ENCODE measurements at places on chromosomes 7 and 10. TPM values are rescaled to one million over a fixed set of nuclear protein-coding genes. Genes with fewer than 3 reads are reported as not detected.

GRCh38 chr10:80871083-80871482 is 333.4 kb downstream of the SH2D4B start:
- no peak overlapping the region for H3K4me3 ChIP-seq
- no peak for DNase-seq
- H3K4me1 ChIP-seq: no peaks in the 10 kb centered on the region
- H3K36me3 ChIP-seq: no peaks in the 10 kb centered on the region

DNA sequence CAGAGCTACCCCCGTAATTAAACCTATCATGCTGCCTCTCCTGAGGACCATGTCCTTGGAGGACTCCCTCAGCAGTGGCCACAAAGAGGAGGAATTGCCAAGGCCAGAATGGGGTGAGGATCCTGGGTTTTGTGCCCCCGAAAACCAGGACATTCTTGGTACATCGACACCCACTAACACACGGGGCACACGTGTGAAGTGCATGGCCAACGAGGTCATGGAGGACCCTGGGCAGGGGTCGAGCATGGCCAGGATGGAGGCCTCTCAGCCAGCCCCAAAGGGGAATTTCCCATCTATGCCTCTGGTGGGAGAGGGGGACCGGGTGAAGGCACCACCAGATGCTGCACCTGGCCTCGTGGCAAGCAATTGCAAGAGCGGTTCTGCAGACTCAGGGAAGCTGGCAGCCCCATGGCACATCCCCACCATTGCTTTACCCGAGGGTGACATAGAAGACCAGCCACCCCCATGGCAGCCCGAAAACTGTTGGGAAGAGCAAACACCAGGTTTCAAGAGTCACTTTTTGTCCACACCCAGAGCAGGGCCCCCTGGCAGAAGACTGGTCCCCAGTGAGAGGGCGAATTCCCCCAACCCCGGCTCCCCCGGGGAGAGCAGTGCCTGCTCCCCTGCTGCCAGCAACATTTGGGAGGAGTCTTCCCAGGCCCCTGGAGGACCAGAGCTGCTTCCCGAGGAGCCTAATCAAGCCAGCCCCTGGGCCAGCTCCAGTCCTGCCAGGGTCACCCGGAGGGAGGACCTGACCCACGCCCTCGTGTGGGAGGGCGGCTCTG is 26.4 kb downstream of the C10orf71 start:
- H3K27me3 ChIP-seq: no peaks in the 10 kb centered on the region
- DNase-seq: no peak
- H3K4me1 ChIP-seq: no peaks in the 10 kb centered on the region
- no peak overlapping the region for H3K27ac ChIP-seq
- no peaks in the 10 kb centered on the region for H3K36me3 ChIP-seq
- H3K4me3 ChIP-seq: no peak overlapping the region

GRCh38 chr10:129843131-129843541 is 120.9 kb downstream of the EBF3 start:
- no peaks in the 10 kb centered on the region for H3K36me3 ChIP-seq
- H3K27me3 ChIP-seq: no peaks in the 10 kb centered on the region
- DNase-seq: no peak
- no peak overlapping the region for H3K4me3 ChIP-seq
- H3K27ac ChIP-seq: no peak overlapping the region

ERCC6 gene
- total RNA-seq: 18.0 TPM

- no peak overlapping the region for H3K27ac ChIP-seq
- no peak for DNase-seq
- H3K36me3 ChIP-seq: no peaks in the 10 kb centered on the region
- H3K4me1 ChIP-seq: no peaks in the 10 kb centered on the region
- H3K4me3 ChIP-seq: no peak overlapping the region
- no peaks in the 10 kb centered on the region for H3K27me3 ChIP-seq
These were observed 80.1 kb downstream of the OSBPL3 start for GRCh38 chr7:24899905-24900304.

DNA sequence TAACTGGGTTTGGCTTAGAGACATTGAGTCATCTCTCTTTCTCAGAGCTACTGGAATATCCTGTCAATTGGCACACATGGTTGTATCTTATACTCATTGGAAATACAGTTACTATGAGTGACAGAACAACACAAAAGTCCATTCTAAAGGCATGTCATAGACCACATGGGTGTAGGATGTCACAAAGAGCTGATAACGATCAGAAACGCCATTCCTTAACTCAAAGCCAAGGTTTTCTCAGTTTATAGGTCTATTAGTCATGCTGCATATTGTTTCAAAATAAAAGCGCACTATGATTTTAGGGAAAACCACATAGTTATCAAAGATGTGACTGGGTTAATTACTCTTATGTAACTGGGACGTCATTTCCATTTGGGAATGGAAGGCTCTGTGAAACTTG is 147.2 kb upstream of the FAM171A1 start:
- no peaks in the 10 kb centered on the region for H3K27me3 ChIP-seq
- no peak for DNase-seq
- H3K4me1 ChIP-seq: no peaks in the 10 kb centered on the region
- no peak overlapping the region for H3K27ac ChIP-seq
- H3K36me3 ChIP-seq: no peaks in the 10 kb centered on the region

PALD1 gene
- total RNA-seq: 2.5 TPM

CCL24 gene
- total RNA-seq: 18.4 TPM

CYP26C1 gene
- total RNA-seq: not detected

PAX4 gene
- 0.67 TPM for total RNA-seq

GRM3 gene
- total RNA-seq: not detected

DNA sequence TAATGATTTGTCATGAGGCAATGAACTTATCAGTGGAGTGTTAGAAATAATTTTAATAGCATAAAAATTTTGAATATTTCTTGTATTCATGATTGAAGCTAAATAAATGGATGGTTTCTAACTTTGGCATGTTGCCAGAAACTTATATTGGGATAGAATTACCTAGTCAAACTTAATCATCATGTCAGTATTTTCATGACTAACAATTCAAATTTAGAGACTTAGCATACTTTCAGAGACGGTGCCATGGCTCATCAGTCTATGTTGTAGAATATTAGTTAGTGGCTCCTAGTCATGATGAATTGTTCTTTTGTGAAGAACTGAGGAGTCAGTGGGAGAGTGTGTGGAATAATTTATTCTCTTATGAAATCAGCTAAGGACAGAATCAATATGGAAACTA is 599.6 kb upstream of the POT1 start:
- DNase-seq: no peak
- H3K4me1 ChIP-seq: no peaks in the 10 kb centered on the region
- H3K27ac ChIP-seq: no peak overlapping the region

CELF2 gene
- total RNA-seq: 30.2 TPM

DNA sequence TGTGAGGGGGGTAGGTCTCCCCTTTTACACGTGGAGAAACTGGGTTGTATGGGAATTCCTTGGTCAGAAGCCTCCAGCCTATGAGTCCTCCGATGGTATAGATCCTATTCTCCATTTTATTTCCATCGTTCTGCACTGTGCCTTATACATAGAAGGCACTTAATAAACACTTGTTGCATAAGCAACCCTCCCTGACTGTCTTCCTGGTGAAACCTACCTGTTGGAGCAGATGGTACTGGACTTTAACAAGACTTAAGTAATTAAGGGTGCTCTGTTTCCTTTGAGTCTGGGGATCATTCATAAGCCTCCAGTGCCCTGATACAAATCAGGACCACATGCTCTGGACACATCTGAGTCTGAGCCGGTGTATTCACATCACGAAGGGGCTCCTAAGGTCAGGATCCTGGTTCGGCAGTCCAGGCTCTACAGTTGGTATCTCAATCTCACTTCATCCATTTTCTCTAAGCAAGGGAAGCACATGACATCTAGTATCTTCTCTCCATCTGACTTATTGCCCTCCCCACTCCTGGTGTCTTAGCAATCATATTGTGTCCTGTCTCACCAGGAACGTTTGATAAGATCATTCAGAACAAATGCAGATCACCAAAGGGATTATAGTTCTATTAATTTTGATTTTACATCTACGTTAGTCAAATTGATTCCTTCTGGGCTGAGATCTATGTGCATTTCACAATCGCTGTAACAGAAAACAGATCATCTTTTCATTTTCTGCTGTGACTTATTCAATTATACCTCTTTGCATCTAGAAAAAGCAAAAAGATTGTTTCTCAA is 22.8 kb upstream of the EZH2 start:
- no peak overlapping the region for H3K27ac ChIP-seq
- no peaks in the 10 kb centered on the region for H3K36me3 ChIP-seq
- no peaks in the 10 kb centered on the region for H3K27me3 ChIP-seq

DPYSL4 gene
- 0.44 TPM for total RNA-seq

GRCh38 chr10:105413997-105414396 is 772.9 kb downstream of the SORCS3 start:
- H3K27me3 ChIP-seq: no peaks in the 10 kb centered on the region
- H3K36me3 ChIP-seq: no peaks in the 10 kb centered on the region
- DNase-seq: no peak
- no peak overlapping the region for H3K4me3 ChIP-seq
- H3K27ac ChIP-seq: no peak overlapping the region

DNA sequence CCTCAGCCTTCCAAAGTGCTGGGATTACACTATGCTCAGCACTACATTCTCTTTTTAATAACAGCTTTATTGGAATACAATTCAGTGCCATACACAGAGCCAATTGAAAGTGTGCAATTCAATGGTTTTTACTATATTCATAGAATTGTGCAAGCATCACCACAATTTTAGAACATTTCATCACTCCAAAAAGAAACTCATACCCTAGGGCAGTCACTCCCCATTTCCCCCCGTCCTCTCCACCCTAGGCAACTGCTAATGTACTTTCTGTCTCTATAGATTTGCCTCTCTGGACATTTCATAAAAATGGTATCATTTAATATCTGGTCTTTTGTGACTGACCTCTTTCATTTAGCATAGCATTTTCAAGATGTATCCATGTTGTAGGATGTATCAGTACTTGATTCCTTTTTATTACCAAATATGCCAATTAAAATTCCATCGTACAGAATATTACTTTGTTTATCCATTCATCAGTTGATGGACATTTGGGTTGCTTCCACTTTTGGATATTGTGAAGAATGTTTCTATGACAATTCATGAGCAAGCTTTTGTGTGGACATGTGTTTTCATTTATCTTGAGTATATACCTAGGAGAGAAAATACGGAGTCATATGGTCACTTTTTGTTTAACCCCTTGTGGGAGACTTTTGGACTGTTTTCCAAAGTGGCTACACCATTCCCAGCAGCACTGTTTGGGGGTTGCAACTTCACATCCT is 6.3 kb upstream of the XPNPEP1 start:
- no peak overlapping the region for H3K27ac ChIP-seq
- DNase-seq: no peak
- H3K36me3 ChIP-seq: no peaks in the 10 kb centered on the region
- H3K4me1 ChIP-seq: no peaks in the 10 kb centered on the region
- H3K27me3 ChIP-seq: no peaks in the 10 kb centered on the region

TET1 gene
- total RNA-seq: 0.57 TPM

GRCh38 chr7:114392686-114393085 is 21.9 kb upstream of the FOXP2 start:
- H3K4me1 ChIP-seq: no peaks in the 10 kb centered on the region
- no peak for DNase-seq
- H3K27ac ChIP-seq: no peak overlapping the region
- no peaks in the 10 kb centered on the region for H3K27me3 ChIP-seq

- no peaks in the 10 kb centered on the region for H3K27me3 ChIP-seq
- no peaks in the 10 kb centered on the region for H3K36me3 ChIP-seq
- H3K4me3 ChIP-seq: no peak overlapping the region
- no peak overlapping the region for H3K27ac ChIP-seq
These were observed 72.9 kb upstream of the STEAP1B start for GRCh38 chr7:22572937-22573336.

DNA sequence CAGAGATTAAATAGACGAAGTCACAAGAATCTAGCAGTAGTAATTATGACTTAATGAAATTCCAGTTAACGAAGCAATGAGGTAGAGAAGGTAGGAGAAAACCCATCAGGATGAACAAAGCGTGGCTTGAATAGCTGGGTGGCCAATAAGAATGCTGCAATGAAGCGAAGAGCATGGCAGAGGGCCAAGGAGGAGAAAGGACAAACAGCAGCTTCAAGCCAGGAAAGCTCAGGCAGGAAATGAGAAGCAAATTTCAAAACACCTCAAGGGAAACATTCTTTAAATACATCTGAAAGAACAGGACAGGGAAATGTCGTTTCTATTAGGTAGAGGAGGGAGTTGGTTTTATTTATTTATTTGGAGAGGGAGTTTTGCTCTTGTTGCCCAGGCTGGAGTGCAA is 122.5 kb downstream of the KIAA1217 start:
- peak; percentile 78 for DNase-seq
- no peak overlapping the region for H3K4me3 ChIP-seq
- no peaks in the 10 kb centered on the region for H3K36me3 ChIP-seq
- no peaks in the 10 kb centered on the region for H3K4me1 ChIP-seq

- H3K4me1 ChIP-seq: no peaks in the 10 kb centered on the region
- no peak overlapping the region for H3K4me3 ChIP-seq
- H3K36me3 ChIP-seq: no peaks in the 10 kb centered on the region
These were observed 194.3 kb upstream of the IGFBP3 start for GRCh38 chr7:46115410-46115809.

SPDYE1 gene
- not detected for total RNA-seq

- no peak for DNase-seq
- H3K4me1 ChIP-seq: no peaks in the 10 kb centered on the region
- H3K27me3 ChIP-seq: no peaks in the 10 kb centered on the region
- H3K4me3 ChIP-seq: no peak overlapping the region
These were observed 69.5 kb upstream of the ATRNL1 start for GRCh38 chr10:115023715-115024114.

ANKRD1 gene
- total RNA-seq: not detected

DNA sequence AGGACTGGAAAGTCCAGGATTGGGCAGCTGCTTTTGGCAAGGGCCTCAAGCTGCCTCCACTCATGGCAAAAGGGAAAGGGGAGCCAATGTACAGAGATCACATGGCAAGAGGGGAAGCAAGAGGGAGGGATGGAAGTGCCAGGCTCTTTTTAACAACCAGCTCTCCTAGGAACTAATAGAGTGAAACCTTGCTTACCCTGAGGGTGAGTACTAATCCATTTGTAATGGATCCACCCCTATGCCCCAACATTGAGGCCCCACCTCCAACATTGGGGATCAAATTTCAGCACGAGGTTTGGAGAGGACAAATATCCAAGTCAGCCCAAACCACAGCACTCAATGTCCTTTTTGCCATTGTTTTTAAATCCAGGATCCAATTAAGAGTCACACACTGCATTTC is 12.5 kb downstream of the HABP2 start:
- no peak overlapping the region for H3K27ac ChIP-seq
- no peak overlapping the region for H3K4me3 ChIP-seq
- DNase-seq: no peak
- no peaks in the 10 kb centered on the region for H3K36me3 ChIP-seq
- no peaks in the 10 kb centered on the region for H3K4me1 ChIP-seq

Measured in colonic mucosa (tissue), 4 donors.